AG09319 (cell line): ENCODE measurements at places on chromosomes 11 and 22.

- DNase-seq, result no peak
Observed at GRCh38 chr11:85809863-85810262, 1.1 kb downstream of the SYTL2 start.

GRCh38 chr22:47444746-47445065 lies 682.3 kb downstream of the TBC1D22A start:
- no peak for DNase-seq

GRCh38 chr11:78181185-78181584 lies 7.2 kb downstream of the KCTD21 start:
- no peak for DNase-seq

- no peak for DNase-seq
Observed at GRCh38 chr11:99244613-99245012, 223.9 kb downstream of the CNTN5 start.

DNA sequence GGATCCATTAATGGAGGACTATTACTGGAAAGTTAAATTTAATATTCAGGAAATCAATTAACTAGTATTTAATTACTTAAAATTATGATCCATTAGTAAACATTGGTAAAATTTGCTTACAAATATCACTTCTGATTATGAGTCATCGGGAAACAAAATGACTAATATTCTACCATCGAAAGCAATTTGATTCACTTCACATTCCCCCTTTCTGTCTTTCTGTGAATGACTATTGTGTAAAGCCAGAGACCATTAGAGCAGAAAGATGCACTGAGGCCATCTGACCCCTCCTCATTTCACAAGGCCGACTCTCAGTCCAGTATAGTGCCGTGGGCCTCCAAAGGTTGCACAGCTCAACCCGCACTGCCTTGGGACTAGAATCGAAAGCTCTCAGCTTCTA lies 619.0 kb downstream of the OPCML start:
- no peak for DNase-seq

DNA sequence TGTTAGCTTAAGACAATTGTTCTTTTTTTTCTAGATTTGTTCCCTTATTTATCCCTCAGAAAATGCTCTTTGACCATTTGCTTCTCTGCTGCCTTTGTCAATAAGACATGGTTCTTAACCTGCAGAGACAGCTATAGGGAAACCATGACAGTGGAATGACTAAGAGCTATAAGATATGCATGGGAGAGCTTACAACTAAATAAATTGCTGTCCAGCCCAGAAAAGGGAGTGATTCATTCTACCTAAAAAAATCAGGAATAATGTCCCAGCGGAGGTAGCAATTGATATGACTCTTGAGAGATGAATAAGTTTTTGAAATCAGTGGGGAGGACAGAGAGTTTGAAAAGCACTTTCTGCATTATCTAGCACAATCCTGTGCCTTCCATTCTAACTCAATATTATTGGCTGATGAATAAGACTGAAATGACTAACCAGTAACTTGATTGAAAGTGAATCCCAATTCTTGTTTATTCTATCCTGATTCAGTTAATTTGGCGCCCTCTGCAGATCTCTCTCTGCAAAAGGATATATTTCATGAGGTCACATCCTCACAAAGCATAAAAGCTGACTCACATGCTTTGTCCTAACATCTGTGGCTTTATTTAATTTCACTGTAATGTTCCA lies 680.5 kb upstream of the API5 start:
- DNase-seq, result no peak

DNA sequence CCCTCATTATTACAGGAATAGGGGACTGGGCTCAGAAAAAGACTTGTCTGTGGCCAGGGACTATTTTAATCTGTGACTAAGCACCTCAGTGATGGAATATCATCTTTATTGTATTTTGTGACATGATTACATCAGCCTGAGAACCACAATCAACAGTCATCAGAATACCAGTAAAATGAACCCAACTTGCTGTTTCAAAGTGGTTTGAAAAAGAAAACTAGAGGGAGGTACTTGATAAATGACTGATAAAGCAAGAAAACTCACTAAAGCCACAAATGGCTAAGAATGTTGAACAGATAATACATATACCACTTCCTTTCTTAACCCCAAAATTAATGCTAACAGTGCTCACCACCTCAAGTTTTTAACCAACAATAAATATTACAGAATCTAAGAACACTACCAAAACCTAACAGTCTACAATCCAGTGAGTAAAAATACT lies 155.7 kb downstream of the ATG16L2 start:
- DNase-seq, result peak; percentile 48
